Stimulated activated CD8-positive, alpha-beta memory T cell treated with anti-CD3 and anti-CD28 coated beads, Interleukin-7, amount 100 ng/mL, for 24 hours (primary cell): ENCODE measurements at places on chromosomes 12 and 14.
A peak's percentile ranks its signal among the peaks of the same experiment; 100 is the strongest.

DNA sequence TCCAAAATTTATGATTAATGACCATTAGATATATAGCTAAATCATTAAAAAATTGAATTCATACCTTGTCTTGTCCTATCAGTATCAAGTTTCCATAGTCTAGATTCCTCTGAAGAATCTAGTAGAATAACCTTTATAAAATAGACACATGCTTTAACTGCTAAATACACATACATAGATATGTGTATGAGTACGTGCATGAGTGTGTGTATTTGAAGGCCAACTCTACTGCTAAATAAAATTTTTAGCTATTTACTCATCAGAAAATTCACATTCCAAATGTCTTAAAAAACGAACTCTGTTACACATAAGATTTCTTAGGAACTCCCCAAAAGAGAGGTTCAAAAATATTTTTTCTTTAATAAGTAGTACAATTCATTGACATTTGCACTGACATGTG is 233.0 kb downstream of the SSPN start:
- DNase-seq = no peak

DNA sequence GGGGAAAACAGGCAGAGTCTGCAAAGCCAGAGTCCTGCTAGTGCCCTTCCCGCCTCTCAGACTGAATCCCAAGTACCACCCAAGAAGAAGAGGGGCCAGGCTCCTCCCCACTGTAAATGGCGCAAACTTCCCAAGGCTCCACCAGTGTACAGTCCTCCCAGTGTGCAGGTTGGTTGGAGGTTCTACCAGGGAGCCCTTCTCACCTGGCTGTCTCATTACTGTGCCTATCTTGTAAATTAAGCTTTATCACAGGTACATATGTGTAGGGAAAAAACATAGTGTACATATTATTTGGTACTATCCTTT is 189.7 kb downstream of the FSCB start:
- DNase-seq = no peak

GRCh38 chr12:109883461-109883860 is 3.1 kb upstream of the GLTP start:
- no peak for DNase-seq

DNA sequence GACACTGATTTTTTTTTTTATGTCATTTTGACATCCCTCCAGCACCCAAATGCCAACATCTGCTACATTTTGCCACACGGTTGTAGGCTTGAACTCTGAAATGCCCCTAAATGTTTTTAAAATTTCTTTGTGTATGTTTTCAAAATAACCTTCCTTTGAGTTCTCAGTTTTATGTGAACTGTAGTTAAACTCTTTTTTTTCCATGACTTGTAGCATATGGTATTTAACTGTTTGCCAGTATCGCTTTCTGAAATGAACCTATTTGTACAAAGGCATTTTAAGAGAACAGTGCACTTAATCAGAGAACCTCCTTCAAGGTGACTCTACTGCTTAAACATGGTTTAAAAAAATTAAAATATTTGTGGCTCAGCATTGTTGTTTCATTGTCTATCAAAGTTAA is 61.5 kb downstream of the PDE3A start:
- no peak for DNase-seq

GRCh38 chr14:57405562-57405961 is 15.2 kb downstream of the NAA30 start:
- no peak for DNase-seq

- no peak for DNase-seq
Measured at GRCh38 chr12:132064631-132065030, 79.5 kb downstream of the DDX51 start.

GRCh38 chr12:4269279-4269991 is 4.1 kb upstream of the CCND2 start:
- peak; percentile 91 for DNase-seq

- DNase-seq = no peak
Measured at GRCh38 chr12:92561543-92561899, 141.3 kb upstream of the PLEKHG7 start.

DNA sequence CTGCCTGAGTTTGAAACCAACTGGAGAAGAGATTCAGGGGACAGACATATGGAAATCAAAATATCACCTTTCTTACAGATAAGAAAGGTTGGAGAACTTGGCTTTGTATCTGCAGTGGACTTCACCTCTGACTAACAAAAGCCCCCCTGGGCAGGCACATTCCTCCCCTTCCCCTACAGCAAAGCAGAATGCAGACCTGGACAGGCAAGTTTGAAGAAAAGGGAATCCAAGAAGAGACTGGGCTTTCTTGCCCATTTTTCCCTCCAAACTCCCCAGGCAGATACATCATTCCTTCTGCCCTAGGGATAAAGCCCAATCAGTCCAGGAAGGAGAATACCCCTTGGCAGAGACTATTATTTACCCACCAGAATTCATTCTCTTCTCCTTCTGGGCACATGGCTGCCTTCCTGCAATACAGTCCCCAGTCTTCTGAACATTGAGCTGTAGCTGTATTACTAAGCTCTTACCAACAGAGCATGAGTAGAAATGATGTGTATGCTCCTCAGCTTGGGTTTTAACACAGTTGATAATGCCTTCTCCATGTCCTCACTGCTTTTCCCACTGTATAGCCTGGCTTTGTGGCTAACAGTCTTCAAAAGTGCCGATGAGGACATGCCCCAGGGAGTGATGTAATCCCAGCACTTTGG is 17.4 kb upstream of the NAP1L1 start:
- DNase-seq = no peak

DNA sequence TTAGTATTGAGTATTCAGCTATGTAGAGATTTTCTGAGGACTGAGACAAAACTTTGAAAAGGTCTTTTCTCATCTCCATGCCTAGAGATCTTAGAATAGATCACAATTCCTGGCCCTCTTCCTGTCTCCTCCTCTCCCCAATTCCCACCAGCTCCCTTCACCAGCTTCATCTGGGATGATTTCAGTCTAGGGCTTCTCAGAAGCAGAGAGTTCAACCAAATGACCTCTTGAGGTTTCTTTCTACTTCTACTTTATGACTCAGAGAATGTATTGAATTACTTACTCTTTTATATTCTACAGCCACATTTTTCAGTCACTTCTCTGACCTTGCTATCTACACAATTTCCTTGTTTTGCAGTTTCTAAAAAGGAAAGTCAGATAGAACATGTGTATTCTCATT is 19.4 kb upstream of the SNX6 start:
- DNase-seq = no peak

- no peak for DNase-seq
Measured at GRCh38 chr12:8089716-8090115, 7.6 kb downstream of the NECAP1 start.

- no peak for DNase-seq
Measured at GRCh38 chr14:69190191-69190590, 1.1 kb upstream of the EXD2 start.
